ENCODE measurements at places on chromosomes 12 and 14.

GRCh38 chr14:74618078-74618952 is 6.3 kb upstream of the LTBP2 start:
- DNase-seq = no peak

DNA sequence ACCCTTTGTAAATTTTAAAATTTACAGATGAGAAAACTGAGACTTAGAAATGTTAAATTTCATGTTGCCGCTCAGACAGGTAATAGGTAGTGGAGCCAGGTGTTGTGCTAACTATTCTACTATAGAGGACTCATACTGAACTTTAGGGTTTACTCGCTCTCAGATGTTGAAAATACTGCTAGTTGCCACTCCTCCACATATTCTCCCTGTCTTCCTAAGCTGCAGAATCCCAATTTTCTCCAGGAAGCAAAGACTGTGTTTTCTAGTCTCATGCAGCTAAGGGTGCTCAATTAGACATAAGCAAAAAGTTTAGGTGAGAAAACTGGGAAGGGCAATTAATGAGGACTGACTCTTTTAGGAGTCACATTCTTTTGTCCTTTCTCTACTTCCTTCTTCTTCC is 612.3 kb downstream of the KCNH5 start:
- DNase-seq = no peak

DNA sequence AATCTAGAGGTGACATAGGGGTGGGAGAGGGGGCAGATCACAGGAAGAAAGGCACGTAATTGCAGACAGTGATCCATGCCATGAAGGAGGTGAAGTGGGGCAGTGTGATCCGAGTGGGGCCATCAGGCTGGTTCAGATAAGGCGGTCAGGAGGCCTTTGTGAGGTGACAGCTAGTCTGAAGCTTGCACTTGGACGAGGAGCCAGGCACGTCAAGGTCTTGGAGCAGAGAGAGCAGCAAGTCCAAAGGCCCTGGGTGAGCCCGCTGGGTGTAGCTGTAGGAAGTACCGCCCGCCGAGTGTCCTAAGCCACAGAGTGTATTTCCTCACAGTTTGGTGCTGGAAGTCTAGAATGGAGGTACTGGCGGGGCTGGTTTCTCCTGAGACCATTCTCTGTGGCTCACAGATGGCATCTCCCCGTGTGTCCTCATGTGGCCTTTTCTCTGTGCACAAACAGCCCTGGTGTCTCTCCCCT is 23.6 kb downstream of the RHOF start:
- no peak for DNase-seq

DNA sequence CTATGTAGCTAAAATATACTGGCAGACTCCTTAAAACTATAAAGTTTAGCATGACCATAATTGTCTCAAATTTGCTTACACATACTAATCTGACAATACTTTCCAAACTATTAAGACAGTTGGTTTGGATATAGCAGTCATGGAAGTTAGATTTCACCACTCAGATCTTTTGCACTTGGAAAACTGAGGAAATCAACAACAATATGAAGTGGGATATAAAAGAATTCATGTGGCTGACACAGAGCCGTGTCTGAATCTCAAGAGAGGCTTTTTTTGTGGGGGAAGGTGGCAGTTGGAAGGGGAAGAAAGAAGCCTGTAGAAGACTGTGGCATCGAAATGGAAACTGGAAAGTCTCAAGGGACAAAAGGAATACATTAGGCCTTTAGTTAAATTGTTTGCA is 166.6 kb upstream of the FLRT2 start:
- DNase-seq = no peak

DNA sequence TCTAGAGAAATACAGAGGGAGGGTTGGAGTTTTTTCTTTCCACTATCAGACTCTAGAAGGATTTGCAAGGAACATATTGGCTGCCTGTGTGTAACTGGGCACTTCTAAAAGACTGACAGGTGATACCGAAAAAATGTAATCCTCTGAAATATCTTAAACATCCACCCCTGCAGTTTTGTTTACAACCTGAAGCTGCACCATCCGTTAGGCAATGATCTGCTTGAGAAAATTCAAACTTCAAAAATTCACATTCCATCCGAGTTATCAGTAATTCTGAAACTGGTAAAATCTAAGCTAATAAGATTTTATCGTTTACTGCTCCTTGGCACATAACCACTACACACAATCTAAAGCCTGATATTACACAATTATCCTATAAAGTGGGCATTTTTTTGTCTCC is 528.6 kb downstream of the FUT8 start:
- no peak for DNase-seq

GRCh38 chr12:51793201-51793600 is 55.3 kb downstream of the FIGNL2 start:
- no peak for DNase-seq

DNA sequence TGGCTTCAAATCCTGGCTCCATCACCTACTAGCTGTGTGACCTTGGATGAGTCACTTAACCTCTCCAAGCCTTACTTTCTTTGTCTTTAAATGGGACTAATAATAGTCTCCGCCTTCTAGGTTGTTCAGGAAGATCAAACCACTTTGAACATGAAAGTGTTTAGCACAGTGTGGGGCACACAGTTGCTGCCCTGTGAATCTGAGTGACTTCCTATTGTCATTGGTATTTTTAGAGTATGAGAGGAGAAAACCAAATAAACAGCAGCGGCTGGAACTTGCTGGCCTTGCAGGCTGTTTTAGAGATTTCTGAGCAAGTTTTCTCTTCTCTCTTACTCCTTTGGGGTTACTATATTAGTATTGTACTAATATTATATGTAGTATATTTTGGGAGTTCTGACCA is 120.7 kb upstream of the MYL2 start:
- no peak for DNase-seq

- no peak for DNase-seq
Measured at GRCh38 chr12:109461049-109461845, 15.9 kb downstream of the KCTD10 start.

DNA sequence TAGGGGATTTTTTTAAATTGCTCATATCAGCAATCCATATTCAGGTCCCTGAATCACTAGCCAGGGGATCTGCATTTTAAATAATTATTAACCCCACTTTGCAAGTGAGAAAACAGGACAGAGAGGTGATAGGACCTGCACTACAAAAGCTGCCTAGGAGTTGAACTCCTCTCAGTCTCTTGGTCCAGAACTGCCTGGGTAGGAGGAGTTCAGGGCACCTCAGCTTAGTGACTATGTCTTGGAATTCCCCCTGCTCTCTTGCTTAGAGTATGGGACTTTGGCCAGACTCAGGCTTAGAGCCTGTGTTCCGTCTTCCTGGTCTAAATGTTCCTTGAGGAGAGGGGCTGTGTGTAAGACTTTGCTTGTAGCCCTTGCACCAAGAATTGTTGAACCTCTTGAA is 68.2 kb upstream of the WSCD2 start:
- no peak for DNase-seq

DNA sequence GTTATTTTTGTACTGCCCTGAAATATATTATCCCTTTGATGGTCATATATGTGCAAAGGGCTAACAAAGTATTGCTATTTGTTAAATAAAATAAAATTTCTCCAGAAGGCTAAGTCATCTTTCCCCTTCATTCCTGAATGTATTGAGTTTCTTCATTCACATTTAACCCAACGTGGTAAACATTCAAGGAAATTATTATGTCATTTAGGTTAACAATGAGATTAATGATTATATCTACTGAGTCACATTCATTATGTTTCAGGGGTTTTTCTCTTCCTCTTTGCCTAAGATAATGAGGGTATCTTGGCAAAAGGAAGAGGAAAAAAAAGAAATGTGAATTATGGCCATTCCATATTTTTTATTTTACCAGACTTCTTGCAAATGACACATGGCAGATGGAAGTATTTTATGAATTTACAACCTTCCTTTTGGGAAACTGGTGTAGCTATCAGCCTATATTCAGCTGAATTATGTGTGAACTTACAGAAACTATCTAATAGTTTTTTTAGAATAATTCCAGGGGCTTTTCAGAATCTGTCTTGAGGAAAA is 27.2 kb downstream of the TSPAN8 start:
- DNase-seq = no peak

DNA sequence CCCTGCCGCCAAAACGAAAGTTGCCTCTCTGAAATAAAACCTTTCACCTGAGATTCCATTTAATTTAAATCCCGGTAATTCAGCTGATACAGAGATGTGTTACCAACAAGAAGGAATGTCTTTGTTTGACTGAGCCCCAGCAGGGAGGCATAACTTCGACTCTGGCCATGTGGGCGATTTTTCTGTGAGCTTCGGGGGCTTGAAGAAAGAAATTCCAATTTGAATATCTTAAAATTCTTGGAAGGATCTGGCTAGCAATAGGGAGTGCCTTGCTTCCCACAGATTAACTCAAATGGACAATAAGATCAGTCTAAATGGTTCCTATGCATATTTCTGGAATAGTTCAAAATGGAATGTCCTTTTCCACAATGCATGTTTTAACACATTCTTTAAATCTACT is 252.5 kb upstream of the TMPO start:
- DNase-seq = no peak

DNA sequence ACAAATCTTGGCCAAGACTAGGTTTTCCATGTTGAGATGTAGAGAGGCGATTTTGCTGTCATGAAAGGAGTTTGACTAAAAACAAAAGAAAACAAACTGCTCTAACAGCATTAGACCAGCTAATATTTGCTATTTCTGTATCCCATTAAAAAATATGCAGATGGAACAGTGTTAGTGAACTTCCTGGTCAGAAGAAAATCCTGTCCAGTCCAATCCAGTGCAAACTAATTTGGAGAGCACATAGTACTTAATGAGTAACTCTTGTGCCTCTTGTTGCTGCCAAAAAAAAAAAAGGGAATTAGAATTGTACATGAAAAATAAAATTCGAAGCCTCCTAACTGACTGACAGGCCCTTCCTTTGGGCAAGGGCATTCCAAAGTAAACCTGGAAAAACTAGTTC is 298.8 kb downstream of the ETNK1 start:
- no peak for DNase-seq

GRCh38 chr14:42185718-42186117 is 579.0 kb downstream of the LRFN5 start:
- DNase-seq = no peak

Measured in cardiac septum (tissue), 1 donor.